GM18507 (cell line): ENCODE measurements at places on chromosomes 7 and 10.

GRCh38 chr10:74543276-74543675 lies 283.1 kb upstream of the KAT6B start:
- no peak for DNase-seq

GRCh38 chr10:103765981-103766380 lies 89.4 kb downstream of the SH3PXD2A start:
- no peak for DNase-seq

- no peak for DNase-seq
These were observed 31.7 kb upstream of the CYP26C1 start for GRCh38 chr10:93028883-93029282.

DNA sequence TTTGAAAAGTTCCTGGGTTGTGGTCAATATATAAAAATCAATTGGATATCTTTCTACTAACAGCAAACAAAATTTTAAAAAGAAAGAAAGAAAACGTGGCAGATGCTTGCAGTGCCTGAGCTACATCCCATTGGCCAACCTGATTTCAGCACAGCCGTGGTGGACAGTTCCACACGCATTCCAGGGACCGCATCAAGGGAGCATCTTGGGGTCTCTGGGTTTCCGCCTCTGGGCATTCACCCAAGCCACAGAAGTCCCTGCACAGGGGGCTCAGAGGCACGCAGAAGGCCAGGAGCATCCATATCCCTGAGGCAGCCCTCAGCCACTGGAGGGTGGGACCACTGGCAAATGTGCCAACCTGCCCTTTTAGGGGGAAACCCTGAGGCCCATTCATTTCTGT lies 254.5 kb upstream of the RNF32 start:
- DNase-seq, result no peak

GRCh38 chr7:836429-836828 lies 4.2 kb downstream of the SUN1 start:
- no peak for DNase-seq

DNA sequence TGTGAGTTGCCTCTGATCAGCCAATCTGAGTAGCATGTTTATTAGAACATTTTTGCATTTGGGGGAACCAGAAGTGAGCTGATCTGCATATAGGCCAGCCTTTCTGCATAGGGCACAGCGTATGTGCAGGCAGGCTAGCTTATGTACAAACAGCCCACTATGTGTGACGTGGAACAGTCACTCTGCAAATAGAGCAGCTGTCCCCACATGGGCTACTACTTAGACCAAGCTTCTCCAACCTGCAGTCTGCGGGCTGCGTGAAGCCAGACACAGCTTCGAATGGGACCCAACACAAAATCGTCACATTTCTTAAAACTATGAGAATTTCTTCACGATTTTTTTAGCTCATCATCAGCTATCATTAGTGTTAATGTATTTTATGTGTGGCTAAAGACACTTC lies 134.1 kb upstream of the FAM20C start:
- DNase-seq, result no peak

- no peak for DNase-seq
These were observed 28.2 kb downstream of the ZNF25 start for GRCh38 chr10:37948210-37948609.

GRCh38 chr7:12281038-12281437 lies 69.9 kb downstream of the TMEM106B start:
- no peak for DNase-seq

DNA sequence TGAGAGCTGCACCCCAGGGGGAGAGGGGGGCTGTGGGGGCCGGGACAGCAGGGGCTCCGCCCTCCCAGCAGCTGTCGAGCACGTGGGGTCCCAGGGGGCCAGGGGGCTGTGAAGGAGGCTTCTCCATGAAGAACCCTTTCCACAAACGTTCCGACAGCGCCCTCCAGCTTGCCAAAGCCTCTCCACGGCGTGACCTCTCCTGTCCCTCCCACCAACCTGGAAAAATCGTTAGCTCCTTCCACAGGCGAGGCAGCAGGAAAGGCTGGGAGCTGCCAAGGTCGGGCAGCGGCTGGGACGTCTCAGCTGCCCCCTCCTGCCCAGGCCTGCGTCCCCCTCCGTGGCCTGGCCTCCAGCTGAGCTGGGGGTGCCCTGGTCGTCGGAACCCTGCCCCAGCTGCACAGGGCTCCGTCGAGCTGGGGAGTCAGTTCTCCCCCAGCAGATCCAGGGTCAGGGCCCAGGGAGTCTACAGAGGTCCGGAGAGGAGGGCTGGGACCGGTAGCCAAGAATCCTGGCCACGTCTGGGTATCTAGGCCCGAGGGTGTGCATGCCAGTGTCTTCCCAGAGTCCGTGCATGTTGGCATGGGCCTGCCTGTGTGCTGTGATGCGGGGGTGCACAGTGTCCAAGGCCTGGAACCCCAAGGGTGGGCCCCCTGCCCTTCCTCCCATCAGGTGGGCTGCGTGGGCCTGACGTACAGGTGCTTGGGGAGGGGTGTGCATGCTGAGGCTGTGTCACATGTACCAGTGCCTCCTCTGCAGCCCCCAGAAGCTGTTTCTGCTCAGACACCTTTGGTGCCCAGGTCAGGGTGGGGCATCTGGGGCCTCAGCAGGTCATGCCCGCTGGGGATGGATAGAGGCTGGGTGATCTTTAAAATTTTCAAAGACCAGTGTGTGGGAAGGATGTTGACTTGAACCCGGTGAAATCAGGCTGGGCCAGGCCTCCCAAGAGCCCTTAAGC lies 66.5 kb downstream of the UNCX start:
- no peak for DNase-seq

GRCh38 chr10:113274176-113274829 lies 278.6 kb upstream of the HABP2 start:
- DNase-seq, result no peak

DNA sequence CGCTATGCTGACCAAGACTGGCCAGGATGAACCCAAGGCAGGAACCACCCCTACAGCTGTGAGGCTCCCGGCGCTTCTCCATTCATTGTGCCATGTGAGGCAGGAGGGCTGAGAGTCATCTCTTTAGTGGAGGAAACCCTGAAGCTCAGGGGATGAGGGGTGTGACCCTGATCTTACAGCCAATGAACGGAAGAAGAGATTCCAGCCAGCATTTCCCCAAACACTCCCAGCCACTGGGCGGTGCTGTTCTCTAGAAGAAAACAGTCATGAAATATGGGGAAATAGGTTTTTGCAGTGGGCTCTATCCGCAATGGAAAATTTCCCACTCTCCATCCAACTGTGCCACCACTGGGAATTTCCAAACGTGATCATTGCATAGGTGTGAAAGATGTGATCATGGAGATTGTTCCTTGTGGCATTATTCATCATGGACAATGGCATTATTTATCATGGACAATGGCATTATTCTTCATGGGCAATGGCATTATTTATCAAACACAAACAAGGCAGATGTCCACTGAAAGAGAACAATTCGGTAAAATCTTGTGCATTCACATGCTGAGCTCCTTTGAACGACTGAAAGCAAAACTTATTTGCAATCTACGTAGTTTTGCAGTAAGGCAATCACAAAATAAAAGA lies 14.0 kb upstream of the SLC18A2 start:
- no peak for DNase-seq

DNA sequence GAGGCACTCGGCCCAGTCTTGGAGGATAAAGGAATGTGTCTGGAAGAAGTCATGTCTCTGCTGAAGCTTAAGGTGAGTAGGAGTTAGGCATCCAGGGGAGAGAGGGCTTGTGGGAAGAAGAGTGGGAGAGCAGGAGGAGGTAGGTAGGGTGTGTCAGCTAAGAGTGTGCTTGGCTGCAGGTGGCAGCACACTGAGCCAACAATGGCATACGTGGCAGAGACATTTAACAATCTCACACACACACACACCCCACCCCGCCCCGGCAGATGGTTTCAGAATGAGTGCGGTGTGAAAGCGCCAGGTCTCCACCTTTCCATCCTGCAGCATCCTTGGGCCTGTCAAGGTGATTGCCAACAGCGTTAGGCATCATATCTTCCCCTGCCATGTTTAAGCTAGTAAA lies 11.2 kb upstream of the ARPC1A start:
- peak; percentile 44 for DNase-seq

DNA sequence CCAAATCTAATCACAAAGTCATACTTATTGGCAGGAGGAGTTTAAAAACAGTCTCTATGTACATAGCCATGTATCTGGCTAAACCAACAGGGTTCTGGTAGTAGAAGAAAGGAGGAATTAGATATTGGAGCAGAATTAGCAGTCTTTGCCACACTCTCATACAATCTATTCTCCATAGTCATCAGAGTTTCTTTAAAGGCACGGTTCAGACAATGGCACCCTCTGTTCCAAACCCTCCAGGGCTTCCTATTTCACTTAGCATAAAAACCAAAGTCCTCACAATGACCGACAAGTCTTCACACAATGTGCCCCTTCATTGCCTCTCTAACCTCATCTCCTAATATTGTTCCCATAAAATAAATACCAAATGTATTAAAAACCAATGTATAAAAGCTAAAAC lies 12.7 kb downstream of the ZNF438 start:
- no peak for DNase-seq

DNA sequence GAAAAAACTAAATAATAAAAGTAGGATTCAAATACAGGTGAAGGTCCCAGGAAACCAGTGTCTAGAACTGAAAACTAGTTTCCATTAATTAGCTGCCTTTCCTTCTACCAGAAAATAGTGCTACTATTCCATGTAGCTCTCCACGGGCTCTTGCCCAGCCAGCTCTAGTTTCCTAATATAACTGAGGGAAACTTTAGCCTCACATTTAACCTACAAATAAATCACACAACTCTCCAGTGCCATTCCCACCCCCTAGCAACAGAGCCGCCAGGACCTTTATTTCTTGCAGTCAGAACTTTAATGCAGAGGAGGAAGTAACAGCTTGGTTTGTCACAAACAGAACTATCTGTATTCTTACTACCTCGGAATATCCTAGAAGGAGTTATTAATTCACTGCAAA lies 10.3 kb downstream of the TOMM7 start:
- DNase-seq, result no peak

DNA sequence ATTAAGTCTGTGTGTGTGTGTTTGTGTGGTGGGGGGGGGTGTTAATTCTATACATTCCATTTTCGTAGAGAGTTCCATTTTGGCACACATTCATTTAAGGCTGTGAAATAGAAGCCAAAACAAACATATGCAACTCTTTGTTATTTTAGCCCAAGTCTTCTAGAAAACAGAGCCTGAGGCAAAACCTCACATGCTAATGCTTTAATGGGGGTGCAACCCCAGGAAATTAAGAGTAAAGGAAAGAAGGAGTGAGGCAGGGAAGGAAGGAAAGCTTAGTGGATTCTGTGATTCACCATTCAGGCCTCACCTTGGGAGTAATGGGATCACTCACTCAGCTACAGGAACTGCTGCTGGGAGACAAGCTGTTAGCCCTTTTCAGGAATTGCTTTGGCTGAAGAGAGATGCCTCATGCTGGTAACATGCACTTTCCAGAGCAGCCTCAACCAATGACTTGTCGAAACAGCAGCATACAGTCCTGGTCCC lies 73.0 kb upstream of the CTTNBP2 start:
- no peak for DNase-seq

DNA sequence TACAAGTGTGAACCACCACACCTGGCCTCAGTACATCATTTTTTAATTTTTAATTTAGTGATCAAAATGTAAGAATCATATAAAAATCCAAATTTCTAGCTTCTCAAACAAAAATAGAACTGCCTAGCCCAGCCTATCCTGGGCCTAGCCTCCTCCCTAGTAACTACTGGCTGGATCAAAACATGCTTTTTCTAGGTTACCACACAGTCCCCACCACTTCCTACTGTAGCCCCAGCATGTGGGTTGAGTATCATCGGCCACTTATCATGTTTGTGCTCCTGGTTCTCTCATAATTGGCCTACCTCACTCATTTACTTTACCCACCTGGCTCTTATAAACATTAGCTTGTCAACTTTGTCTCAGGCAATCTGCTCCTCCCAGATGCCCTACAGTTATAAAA lies 52.9 kb downstream of the DNAJC12 start:
- no peak for DNase-seq

DNA sequence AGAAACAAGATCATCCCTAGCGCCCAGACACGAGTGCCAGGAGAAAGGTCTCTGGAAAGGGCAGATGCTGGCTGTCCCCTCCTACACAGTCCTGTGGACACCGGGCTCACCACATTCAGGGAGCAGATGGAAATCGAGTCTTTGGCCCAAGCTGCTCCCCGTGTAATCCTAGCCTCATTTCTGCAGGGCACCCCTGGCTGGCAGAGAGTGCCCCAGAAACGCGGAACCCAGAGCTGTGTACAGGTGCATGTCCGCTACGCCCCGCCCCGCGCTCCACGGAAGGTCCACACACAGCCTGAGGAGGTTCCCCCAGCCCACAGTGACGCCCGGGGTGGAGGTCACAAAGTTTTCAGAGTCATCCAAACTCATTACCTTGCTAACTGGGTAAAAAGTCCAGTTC lies 202.8 kb downstream of the MAD1L1 start:
- DNase-seq, result no peak

DNA sequence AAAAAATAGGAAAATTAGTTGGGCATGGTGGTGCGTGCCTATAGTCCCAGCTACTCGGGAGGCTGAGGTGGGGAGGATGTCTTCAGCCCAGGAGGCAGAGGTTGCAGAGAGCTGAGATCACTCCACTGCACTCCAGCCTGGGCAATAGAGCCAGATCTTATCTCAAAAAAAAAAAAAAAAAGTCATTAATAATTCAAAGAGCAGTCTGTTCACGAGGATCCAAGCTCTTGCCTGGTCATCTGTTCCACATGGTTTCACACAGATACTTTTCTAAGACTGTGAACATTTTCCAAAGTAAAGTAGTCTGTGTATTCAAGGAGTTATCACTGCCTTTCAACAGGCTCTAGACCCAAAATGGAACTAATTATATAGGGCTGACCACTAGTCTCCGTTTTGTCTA lies 86.9 kb downstream of the ZNF277 start:
- no peak for DNase-seq

GRCh38 chr7:8260871-8261694 lies 884 bp downstream of the ICA1 start:
- no peak for DNase-seq

DNA sequence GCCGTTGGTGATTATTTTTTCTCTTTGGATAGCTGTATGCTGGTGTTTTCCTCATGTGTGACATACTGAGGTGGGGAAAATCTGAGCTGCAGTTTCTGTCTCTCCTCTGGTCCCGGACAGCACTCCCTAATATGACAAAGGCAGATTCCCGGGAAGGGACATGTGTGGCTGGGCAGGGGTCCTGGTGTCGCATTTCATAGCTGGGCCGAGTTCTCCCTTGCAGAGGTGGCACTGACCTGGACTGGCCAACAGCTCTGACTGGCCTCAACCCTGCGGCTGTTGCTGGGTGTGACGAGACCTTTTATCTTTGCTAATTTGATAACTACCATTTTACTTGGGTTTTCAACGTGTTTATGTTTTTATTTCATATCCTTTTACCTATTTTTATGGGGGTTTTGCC lies 248.6 kb upstream of the TCERG1L start:
- no peak for DNase-seq

- no peak for DNase-seq
These were observed 623.9 kb upstream of the FOXK1 start for GRCh38 chr7:4058158-4058557.

DNA sequence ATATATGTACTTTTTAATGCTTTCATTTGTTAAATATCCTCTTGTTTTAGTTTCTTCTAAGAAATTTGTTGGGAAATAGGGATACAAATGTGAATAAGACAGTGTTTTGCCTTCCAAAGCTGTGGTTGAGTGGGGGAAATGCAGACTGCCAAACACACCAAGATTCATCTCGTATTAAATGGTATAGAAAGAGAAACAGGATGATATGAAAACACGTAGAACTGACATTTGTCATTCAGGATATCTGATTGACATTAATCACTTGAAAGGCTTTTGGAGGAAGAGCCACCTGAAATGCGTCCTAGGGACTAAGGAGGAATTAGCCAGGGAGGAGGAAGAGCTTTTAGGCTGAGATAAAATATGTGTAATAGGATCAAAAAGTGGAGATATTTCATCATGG lies 287.4 kb upstream of the SEMA3C start:
- no peak for DNase-seq

- no peak for DNase-seq
These were observed 63.0 kb downstream of the FAS start for GRCh38 chr10:89053555-89053954.
